ENCODE measurements at places on chromosomes 3 and 15.

- no peak for DNase-seq
Measured at GRCh38 chr3:156341332-156341731, 213.6 kb downstream of the SSR3 start.

GRCh38 chr3:71033681-71034220 lies 549.8 kb downstream of the FOXP1 start:
- DNase-seq: no peak

GRCh38 chr3:10376353-10376752 lies 55.4 kb upstream of the SEC13 start:
- DNase-seq: no peak

DNA sequence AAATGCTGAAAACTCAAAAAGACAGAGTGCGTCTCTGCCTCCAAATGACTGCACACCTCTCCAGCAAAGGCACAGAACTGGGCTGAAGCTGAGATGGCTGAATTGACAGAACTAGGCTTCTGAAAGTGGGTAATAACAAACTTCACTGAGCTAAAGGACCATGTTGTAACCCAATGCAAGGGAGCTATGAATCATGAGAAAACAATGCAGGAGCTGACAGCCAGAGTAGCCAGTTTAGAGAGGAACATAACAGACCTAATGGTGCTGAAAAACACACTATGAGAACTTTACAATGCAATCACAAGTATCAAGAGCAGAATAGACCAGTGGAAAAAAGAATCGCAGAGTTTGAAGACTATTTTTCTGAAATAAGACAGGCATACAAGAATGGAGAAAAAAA lies 10.1 kb upstream of the AVEN start:
- DNase-seq: no peak

DNA sequence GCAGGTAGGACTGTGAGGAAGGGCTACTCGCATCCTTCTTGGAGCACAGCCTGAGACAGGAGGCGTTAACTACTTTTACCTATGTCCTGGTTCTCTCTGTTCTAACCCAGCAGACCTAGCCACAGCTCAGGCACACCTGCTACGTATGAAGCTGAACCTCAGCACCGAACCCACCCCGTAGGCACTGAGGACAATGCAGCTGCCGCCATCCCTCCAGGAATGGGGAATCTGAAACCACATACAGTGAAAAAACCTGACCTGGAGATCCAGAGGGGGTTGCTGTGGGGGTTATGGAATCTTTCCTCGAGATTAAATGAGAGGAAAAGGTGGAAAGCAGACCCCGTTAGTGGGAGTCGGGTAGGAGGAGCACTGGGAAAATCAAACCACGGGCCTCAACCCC lies 14.4 kb downstream of the MST1R start:
- DNase-seq: no peak

DNA sequence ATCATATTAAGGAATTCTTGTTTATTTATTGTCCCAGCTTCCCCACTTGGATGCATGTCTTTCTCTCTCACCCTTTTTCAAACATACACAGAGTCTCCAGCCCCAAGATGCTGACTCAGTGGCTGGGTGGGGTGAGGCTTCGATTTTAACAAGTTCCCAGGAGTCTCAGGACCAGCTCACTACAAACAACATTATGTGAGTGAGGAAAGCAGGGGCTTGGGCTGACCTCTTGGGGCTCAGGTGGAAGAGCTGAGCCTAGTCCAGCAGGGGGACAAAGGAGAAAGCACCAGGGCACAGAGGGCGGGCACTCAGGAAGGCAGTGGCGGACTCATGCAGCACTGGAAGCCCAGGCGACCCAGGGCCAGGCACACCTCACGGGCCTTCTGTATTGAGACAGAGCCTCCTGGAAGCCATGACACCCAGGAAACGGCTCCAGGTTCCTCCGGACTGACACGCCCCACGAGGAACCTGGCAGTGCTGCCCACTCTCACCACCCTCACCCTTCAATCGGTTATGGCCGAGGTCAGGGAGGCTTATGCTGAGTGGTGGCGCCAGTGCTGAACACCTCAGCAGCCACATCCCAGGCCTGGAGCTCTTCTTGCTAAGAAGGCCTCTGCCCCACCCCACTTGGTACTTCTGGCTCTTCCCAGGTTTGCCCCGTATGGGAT lies 97.4 kb downstream of the LRIG1 start:
- DNase-seq: no peak

DNA sequence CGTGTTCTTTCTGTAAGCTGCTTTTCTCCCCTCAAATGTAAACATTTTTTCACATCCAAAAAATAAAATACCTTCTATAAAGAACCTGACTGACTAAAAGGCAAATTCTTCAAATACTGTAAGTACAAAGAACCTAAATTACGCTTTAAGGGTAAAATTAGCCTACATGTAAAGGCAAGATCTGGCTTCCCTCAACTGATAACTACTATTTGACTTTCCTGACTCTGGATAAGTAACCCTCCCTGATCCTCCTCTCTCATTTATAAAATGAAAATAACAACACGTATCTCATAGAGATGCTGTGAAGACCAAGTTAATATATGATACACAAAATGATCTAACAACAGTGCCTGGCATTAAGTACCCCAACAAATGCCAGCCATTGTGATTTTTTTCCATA lies 12.2 kb downstream of the ADAM10 start:
- DNase-seq: no peak
